ENCODE measurements at places on chromosomes 1 and 21.

GRCh38 chr1:173257805-173258204 is 50.7 kb upstream of the TNFSF4 start:
- DNase-seq, result no peak

GRCh38 chr21:44437696-44438431 is 17.4 kb upstream of the LRRC3 start:
- no peak for DNase-seq

DNA sequence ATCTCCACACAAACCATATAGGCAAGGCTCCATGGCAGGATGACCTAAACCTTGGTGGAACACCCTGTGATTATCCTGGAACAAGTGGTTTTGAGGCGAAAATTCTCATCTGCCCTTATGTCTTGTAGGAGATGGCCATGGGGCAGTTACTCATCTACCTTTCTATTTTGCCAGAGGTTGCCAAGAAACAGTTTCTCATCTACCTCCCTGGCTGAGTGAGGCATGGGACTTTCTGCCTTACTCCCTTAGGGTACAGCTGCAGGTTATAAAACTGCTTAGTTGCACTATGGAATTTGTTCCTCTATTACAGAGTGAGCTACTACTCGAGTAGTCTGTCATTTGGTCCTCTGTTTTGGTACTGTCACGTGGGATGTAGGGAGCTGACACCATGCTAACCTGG is 31.3 kb upstream of the GUCA2A start:
- DNase-seq, result no peak

- DNase-seq, result no peak
Measured at GRCh38 chr1:46691997-46692790, 20.5 kb downstream of the TEX38 start.

- no peak for DNase-seq
Measured at GRCh38 chr1:223780318-223780717, 65.4 kb downstream of the TP53BP2 start.

DNA sequence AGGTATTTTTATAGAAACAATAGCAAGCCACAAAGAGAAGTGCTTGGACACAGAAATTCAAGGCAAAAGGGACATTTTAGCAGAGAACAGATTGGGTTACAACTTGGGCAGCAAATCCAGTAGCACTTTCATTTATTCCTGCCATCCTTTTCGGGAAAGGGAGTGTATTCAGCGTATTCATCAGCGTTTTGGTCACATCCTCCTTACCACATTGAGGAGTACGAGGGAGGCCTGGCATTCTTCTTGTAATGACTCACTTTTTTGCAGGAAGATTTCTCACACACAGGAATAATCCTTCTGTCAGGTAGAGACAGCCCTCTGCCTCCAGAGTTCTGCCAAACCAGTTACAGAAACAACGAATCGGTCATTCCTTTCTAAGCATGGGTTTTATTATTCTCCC is 18.1 kb upstream of the FAM78B start:
- DNase-seq, result no peak
